Glomerular endothelial cell (primary cell): ENCODE measurements at places on chromosomes 5 and 9. TPM values are rescaled to one million over a fixed set of nuclear protein-coding genes. Genes with fewer than 3 reads are reported as not detected.

Gene PLAC8L1
- total RNA-seq = not detected in 2 replicates

- DNase-seq = no peak
Observed at GRCh38 chr9:32376285-32376684, 8.2 kb upstream of the ACO1 start.

GRCh38 chr5:118776755-118777154, 211.6 kb downstream of the DTWD2 start:
- no peak for DNase-seq

DNA sequence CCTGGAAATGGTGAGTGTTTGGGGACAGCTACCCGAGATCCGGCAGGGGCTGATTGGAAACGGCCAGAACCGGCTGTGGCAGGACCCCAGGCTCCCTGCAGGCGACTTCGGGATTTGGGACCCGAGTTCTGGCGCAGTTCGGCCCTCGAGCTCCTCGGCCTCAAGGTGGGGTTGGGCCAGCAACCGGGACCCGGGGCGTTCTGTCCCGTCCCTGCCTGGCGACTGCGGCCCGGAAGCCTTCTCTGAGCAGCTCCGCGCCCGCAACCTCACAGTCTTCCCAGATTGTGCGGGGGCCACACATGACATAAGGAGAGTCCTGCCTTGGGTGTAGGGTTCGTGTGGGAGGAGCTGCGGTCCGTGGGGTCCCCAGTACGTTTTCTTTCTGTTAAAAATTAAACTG, 23.2 kb upstream of the NEURL1B start:
- DNase-seq = no peak

- DNase-seq = no peak
Observed at GRCh38 chr5:112317866-112318265, 101.2 kb downstream of the EPB41L4A start.
